ENCODE measurements at places on chromosomes 12 and 14.

DNA sequence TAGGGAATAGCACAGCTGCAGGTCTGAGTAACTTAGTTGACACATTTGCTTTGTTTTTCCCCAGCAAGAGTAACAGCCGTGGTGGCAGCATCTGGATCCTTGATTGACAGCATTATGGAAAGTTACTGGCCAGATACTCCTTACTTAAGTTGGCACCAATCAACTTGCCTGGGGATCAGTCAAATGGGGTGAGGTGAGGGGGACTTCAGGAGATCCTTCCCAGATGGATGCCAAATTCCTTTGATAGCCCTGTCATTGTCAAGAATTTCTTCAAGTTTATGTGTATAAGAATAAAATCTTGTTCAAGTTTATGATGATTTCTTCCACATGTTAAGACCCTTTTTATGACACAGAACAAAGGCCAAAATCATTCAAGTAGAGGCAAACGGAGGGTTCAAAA is 618.4 kb downstream of the SLC6A15 start:
- DNase-seq: no peak

- DNase-seq: no peak
Observed at GRCh38 chr12:15044471-15044870, 71.6 kb downstream of the PDE6H start.

DNA sequence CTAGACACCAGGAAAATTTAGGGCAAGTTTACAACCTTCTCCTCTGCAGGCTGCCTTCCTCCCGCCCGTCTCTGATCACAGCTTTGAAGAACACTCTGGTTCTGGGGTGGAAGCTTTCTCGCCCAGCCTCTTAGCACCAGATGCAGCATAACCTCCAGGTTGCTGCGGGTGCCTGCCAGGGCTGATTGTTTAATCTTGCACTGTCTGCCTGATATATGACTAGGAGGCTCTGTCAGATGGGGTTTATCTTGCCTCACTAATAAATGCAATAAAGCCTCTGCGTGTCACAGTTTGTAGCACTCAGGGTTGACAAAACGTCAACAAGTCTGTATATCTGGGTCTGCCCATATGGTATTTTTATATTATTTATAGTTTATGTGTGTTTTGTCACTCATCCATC is 388.2 kb downstream of the FUT8 start:
- no peak for DNase-seq

GRCh38 chr14:64700894-64701293 is 3.3 kb upstream of the PLEKHG3 start:
- no peak for DNase-seq

GRCh38 chr12:65891987-65892481 is 67.8 kb downstream of the HMGA2 start:
- peak; percentile 89 for DNase-seq

DNA sequence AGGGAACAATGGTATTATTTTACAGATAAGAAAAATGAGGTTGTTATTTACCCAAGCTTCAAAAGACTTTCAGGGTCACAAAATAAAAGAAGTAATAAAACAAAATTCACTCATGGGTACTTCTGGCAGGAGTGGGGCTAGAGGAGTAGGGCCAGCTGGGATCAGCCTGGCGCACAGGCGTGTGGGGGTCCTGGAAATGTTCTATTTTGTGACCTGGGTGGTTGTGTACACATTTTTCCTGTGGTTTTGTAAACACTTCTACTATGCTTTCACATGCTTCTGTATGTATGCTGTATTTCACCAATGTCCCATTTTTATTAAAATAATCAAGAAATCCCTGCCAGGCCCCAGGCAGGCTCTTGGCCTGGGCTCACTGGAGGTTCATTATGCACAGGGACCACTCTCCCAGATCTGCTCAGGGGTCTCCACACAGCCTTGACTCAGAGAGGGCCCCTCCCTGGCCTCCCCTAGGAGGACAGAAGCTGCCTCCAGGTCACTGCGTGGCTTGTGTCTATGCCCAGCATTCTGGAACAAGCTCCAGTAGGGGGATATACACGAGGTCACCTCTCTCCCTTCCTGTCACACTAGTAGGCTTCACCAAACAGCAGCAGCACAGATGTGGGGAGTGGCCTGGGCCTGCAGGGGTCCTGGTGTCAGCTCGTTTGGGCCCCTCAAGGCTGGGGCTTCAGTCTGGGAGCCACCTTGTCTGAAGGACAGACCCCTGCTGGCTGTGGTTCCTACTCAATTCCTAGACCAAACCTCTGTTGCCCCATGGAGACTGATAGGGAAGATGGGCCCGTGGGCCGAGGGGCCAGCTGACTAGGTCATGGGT is 37.8 kb downstream of the ANAPC7 start:
- no peak for DNase-seq
